Panc1 (cell line): ENCODE measurements at places on chromosomes 16 and 17. TPM values are rescaled to one million over a fixed set of nuclear protein-coding genes. Genes with fewer than 3 reads are reported as not detected.

Gene MT4
- total RNA-seq = not detected

Gene CSH1
- total RNA-seq = not detected

Gene AGRP
- not detected for total RNA-seq

Gene MPV17L
- total RNA-seq = 10.4 TPM
